ENCODE measurements at places on chromosomes 6 and 20.
A peak's percentile ranks its signal among the peaks of the same experiment; 100 is the strongest.

- no peak for DNase-seq
Measured at GRCh38 chr6:89144354-89144906, 1.4 kb upstream of the PM20D2 start.

DNA sequence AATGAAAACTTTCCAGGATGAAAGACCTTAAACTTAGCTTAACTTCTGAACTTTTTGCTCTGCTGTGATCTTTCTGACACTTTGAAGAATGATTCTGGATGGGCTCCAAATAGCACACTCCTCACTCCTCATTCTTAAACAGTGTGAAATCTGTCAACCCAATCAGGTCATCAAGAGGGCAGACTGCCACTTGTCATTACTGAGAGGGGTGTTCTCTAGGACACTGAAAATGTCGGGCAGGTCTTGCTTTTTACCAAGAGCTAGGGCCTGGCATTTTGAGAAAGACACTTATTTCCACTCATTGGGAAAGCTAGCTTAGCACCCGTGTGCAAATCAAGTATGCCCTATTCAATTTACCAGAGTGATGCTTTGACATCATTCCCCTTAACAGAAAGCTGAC is 122.2 kb downstream of the MTFR2 start:
- no peak for DNase-seq

GRCh38 chr6:40444811-40445210 is 142.4 kb downstream of the LRFN2 start:
- DNase-seq, result no peak

GRCh38 chr6:138590796-138591709 is 91.8 kb upstream of the NHSL1 start:
- DNase-seq, result peak; percentile 13

GRCh38 chr6:3026791-3027626 is 27.3 kb downstream of the NQO2 start:
- DNase-seq, result no peak

- no peak for DNase-seq
Measured at GRCh38 chr6:168599769-168600330, 158.9 kb downstream of the SMOC2 start.

Measured in stimulated activated CD4-positive, alpha-beta T cell treated with anti-CD3 and anti-CD28 coated beads, TNF-alpha, amount 100 ng/mL, for 48 hours (primary cell).